ENCODE measurements at places on chromosomes 12 and 14.
A peak's percentile ranks its signal among the peaks of the same experiment; 100 is the strongest.

DNA sequence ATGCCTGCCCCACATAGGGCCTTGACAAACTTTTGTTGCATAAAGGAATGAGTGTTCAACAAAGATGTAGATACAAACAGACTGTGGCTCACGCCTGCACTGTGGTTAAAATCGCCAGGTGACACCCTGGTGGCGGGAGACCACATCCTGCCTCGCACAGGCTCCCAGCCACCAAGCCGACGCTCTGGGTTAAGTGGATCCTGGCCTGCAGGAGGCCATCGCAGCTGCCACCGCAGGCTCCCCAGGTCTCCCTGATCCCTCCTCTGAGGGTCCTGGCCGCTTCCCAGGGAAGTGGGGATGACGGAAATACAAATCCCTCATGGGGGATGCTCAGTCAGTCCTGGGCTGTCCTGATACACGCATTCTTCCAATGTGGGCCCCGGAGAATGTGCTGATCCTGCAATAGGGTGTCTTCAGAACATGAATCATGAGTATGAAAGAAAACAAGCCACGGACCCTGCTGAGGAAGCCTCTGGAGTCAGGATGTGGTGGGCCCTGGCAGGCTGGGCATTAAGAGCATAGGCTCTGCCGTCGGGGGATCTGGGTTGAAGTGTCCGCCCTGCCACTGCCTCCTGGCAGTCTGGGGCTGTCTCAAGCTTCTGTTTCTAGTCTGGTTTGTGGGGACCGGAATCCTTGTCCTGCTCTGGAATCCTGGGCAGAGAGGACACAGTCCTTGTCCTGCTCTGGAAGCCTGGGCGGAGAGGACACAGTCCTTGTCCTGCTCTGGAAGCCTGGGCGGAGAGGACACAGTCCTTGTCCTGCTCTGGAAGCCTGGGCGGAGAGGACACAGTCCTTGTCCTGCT lies 53.5 kb upstream of the BEGAIN start:
- peak; percentile 95 for DNase-seq

- DNase-seq = no peak
Measured at GRCh38 chr12:77308056-77308455, 242.7 kb upstream of the E2F7 start.

DNA sequence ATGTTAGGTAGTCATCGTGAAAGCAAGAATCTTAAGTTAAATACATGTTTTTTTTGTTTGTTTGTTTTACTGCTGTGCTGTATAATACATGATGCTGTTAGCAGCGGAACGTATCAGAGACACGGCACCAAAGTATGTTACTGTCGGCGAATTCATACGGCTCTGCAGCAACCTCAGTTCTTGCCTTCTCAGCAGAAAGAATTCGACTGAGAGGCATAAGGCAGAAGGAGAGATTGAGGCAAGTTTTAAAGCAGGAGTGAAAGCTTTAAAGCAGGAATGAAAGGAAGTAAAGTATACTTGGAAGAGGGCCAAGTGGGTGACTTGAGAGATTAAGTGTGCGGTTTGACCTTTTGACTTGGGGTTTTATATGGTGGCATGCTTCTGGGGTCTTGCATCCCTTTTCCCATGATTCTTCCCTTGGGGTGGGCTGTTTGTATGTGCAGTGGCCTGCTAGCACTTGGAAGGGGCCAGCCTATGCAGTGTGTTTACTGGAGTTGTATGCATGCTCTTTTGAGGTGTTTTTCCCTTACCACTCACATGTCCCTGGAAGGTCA lies 23.7 kb downstream of the LEMD3 start:
- DNase-seq = peak; percentile 33

DNA sequence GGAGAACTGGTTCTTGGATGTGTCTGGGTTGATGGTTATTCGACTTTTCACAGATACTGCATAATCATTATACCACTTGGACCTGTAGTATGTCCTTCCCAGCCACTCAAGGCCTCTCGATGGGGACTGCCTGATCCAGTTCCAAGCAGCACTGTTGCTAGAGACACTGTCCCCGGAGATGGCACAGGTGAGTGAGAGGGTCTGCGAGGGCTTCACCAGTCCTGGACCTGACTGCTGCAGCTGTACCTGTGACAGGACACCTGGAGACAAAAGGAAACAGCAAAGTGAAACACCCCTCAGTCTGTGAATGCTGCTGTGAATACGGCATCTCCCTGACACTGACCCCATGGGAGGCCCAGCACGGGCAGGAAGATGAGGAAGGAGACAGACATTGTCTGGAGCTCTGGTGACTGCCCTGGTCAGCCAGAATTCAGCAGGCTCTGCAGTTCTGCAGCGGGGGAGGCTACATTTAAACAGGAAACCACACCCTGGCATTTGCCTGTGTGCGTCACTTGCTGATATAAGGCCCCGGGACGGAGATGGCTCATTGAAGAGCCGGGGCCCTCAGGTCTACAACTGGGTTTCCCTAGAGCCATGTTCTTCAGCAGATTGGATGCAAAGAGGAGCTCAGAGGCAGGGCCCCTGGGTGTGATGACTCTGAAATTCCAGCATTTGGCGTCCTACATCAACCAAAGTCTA lies 413.6 kb downstream of the TMEM121 start:
- no peak for DNase-seq

DNA sequence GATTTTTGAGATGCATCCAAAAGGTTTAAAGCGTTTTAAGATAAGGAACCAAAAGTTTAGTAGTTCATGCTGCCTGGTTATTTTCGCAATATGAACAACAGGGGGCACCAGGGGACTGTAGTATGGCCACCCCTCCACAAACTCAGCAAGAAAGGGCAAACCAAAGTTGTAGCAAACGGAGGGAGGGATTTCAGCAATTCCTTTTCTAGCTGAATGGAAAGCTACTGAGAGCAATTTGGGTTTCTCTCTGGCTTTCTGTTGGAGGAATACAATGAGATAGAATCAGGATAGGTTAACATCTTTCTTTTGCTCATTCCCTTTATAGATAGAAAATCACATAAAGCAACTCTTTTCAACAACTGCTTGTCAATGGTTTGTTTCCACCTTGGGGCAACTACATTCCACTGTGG lies 62.5 kb downstream of the DRAM1 start:
- peak; percentile 62 for DNase-seq

- DNase-seq = no peak
Measured at GRCh38 chr12:77754086-77754485, 76.6 kb upstream of the NAV3 start.

GRCh38 chr12:9897535-9897934 lies 16.2 kb downstream of the KLRF2 start:
- no peak for DNase-seq

DNA sequence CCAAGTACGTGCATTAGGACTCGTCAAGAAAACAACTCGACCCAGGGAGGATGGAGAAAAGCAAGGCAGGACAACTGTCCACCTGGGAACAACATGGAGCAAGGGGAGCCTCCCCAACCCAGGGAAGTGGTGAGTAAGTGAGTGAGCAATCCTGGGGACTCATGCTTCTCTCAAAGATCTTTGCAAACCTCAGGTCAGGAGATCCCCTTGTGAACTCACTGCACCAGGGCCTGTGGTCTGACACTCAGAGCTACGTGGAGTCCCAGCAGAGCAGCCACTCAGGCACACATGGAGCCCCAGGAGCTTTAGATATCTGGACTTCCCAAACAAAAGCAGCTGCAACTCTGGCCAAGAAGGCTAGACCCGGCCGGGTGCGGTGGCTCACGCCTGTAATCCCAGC lies 12.2 kb upstream of the OR5AU1 start:
- DNase-seq = no peak

DNA sequence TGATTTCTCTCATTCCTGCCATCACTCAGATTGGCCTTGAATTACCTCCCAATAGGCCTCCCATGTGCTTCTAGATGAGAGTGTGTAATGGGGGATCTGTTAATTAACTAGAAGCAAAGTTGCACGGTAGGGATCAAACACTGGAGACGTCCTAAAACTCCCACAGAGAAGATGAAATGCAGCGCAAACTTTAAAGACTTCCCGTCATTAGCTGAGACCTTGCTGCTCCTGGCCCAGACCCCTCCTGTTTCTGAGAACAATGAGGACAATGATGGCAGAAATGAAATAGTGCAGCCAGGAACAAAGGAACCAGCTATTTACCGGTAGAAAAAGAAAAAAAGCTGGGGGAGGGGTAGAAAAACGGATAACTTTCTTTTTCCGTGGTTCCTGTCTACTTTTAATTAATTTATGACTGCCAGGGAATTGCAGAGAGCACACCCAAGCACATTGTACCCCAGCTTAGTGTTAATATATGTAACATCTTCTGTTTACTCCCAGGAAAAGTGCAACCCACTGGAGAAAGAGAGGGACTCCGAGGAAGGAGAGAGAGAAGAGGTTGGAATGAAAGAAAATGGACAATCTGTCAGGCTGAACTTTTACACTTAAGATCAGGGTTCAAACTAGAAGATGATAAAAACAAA lies 280.7 kb upstream of the SOX5 start:
- no peak for DNase-seq

DNA sequence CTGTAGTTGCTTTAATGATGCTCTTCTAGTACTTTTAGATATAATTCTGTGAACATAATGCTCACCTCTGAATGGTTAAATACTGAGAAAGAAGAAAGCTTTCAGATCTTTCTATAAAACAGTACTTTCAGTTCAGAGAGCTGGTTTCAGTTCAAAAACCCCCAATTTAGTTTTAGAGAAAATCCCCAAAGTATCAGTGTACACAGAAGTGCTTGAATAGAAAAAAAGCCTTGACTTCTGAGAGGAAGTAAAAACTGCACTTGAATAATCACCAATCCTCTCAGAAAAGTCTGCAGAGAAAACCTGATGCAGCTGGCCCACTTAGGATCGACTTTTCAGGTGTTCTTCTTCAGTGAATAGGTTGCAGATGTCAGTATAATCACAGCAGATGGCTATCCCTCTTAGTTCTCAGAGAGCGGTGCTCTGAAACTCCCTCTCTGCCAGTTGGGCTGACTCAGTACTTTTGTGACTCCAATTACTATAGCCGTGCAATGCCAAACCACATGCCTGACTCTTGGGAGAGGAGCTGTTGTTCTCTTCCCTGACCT lies 616.3 kb downstream of the LRFN5 start:
- no peak for DNase-seq

DNA sequence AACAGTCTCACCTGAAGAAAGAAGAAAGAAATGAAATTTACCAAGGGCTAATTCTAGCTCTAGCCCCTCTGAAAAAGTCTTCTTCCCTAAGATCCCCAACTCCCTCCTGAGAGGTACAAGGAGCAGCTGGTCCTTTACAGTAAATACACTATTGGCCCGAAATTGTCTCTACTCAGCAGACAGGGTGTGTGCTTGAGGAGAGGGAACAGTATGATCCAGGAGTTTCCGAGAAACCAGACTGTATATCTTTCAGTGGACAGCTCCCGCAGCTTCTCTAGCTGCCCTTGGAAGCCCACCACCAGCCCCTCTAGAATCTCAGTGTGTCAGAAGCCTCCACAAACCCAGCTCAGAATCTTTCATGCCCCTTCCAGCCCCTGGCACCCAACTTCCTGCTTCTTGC lies 8.1 kb downstream of the GPR84 start:
- no peak for DNase-seq

- DNase-seq = no peak
Measured at GRCh38 chr12:65699251-65699650, 125.0 kb upstream of the HMGA2 start.

- no peak for DNase-seq
Measured at GRCh38 chr12:5904441-5904840, 40.6 kb downstream of the ANO2 start.

DNA sequence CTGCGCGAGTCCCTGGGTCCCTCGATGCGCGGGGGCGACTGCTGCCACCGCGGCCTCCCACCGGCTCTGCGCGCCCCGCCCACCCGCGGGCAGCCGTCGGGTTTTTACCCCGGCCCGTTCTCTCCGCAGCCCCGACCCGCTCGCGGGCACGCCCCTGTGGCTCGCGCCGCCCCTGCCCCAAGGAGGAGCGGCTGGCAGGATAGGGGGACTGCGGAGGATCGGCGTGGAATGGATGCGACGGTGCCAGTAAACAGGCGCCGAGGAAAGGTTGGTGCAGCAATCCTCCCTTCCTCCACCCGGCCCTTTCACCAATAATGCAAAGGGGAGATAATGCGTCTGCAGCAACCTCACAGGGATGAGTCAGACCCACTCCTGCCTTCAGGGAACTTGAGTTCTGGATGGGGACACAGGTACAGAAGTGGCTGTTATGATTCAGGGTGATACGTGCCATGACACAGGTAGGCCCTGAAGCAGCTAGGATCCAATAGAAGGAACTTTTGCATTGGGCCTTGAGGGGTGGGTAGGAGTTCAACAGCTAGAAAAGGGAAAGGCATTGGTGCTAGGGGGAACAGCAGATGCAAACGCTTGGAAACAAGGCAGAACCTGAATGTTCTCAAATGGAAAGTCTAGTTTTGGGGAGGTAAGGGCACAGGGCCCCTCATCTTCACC lies 554 bp upstream of the DEGS2 start:
- no peak for DNase-seq

DNA sequence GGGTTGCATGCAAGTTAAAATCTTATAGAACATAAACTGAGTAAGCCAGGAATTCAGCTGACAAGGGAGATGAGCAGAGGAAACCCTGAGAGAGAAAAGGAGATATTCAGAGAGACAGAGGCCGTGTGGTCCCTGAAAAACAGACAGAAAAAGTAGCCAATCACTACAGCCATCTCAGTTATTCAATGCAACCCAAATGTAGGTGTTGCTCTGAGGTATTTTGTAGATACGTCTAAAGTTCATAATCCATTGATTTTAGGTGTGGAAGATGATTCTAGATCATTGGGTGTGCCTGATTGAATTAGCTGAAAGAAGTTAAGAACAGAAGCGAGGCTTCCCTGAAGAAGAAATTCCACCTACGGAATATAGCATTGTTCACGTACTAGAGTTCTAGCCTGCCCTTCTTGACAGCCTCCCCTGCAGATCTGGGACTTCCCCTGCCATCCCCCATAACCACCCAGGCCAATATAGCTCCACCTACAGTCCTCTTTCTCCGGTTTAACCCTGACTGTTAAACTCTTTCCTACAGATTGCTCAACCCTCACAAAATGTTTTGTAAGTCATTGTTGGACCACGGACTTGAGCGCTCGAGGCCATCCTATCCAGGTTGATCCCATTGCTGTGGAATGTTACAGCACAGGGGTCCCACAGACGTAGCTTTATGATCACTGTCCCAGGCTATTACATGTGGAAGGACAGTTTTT lies 21.7 kb downstream of the AICDA start:
- DNase-seq = no peak

DNA sequence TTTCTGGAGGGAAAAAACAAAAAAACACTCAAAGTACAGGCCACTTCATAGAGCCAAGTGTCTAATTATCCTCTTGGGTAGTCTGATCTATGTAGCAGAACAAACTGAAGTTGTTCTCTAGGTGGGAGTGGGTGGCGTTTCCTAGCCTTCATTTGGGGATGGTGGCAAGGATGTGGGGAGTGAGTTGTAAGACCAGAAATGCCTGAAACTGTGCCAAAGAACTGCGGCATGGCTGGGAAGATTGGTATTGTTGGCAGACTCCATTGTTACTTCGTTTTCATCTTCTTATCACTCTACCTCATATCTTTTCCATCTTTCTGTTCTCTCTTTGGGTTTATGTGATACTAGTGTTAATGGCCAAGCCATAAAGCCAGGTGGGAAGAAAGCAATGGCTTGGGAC lies 177.3 kb upstream of the DDHD1 start:
- no peak for DNase-seq

DNA sequence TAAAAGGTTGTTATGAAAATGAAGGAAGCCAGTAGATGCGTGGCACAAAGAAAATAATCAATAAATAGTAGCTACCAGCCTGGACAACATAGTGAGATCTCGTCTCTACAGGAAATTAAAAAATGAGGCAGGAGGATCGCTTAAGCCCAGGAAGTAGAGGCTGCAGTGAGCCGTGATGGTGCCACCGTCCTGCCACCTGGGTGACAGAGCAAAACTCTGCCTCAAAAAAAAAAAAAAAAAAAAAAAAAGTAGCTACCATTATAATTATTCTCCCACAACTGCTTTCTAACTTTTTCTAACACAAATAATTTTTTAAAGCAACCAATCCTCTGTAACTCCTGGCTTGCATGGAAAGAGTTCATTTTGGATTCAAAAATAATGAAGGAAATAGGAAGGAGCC lies 133.0 kb downstream of the NDUFA12 start:
- no peak for DNase-seq
